SJSA1 (cell line): ENCODE measurements at places on chromosomes 3 and 15. TPM values are rescaled to one million over a fixed set of nuclear protein-coding genes. Genes with fewer than 3 reads are reported as not detected.
A peak's percentile ranks its signal among the peaks of the same experiment; 100 is the strongest.

GRCh38 chr3:106140431-106140830 lies 271.6 kb upstream of the CBLB start:
- no peaks in the 10 kb centered on the region for H3K4me1 ChIP-seq
- H3K27ac ChIP-seq = no peak overlapping the region
- no peak for DNase-seq
- H3K27me3 ChIP-seq = no peaks in the 10 kb centered on the region

GRCh38 chr15:82298520-82298919 lies 35.9 kb downstream of the SAXO2 start:
- no peaks in the 10 kb centered on the region for H3K4me1 ChIP-seq
- no peaks in the 10 kb centered on the region for H3K27me3 ChIP-seq
- DNase-seq = no peak
- no peaks in the 10 kb centered on the region for H3K36me3 ChIP-seq
- no peak overlapping the region for H3K4me3 ChIP-seq
- H3K27ac ChIP-seq = no peak overlapping the region

Gene PPP1R14D
- total RNA-seq = not detected in 2 replicates

Gene WNT7A
- not detected in 2 replicates for total RNA-seq

DNA sequence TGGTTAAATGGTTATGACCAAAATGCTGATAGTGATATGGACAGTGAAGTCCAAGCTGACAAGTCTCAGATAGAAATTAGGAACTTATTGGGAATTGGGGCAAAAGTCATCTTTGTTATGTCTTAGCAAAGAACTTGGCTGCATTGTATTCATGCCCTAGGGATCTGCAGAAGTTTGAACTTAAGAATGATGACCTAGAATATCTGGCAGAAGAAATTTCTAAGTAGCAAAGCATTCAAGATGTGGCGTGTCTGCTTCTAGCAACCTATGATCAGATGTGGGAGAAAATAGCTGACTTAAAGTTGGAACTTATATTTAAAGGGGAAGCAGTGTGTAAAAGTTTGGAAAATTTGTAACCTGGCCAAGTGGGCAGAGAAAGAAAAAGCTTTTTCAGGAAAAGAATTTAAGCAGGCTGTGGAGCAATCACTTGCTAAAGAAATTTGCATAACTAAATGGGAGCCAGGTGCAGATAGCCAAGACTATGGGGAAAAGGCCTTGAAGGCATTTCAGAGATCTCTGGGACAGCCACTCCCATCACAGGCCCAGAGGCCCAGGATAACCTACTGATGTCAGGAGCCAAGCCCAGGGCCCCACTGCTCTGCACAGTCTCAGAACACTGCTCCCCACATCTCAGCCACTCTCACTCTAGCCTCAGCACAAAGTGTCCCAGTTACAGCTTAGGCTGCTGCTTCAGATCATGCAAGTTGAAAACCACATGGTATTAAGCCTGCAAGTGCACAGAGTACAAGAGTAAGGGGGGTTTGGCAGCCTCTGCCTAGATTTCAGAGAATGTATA lies 147.8 kb upstream of the TGFBR2 start:
- no peak overlapping the region for H3K4me3 ChIP-seq
- no peak overlapping the region for H3K27ac ChIP-seq
- no peaks in the 10 kb centered on the region for H3K4me1 ChIP-seq
- no peak for DNase-seq
- no peaks in the 10 kb centered on the region for H3K36me3 ChIP-seq

GRCh38 chr3:177468816-177469215 lies 271.5 kb upstream of the TBL1XR1 start:
- H3K27me3 ChIP-seq = no peaks in the 10 kb centered on the region
- no peak for DNase-seq
- H3K27ac ChIP-seq = no peak overlapping the region
- peaks cover 11% of the 10 kb centered on the region for H3K4me1 ChIP-seq
- H3K4me3 ChIP-seq = no peak overlapping the region

Gene PPM1L
- total RNA-seq = 0.03 and 0.24 TPM in 2 replicates

GRCh38 chr3:125644036-125645005 lies 49.0 kb upstream of the OSBPL11 start:
- DNase-seq = no peak
- no peaks in the 10 kb centered on the region for H3K36me3 ChIP-seq
- no peaks in the 10 kb centered on the region for H3K4me1 ChIP-seq
- H3K27ac ChIP-seq = no peak overlapping the region
- no peak overlapping the region for H3K4me3 ChIP-seq
- H3K27me3 ChIP-seq = no peaks in the 10 kb centered on the region

DNA sequence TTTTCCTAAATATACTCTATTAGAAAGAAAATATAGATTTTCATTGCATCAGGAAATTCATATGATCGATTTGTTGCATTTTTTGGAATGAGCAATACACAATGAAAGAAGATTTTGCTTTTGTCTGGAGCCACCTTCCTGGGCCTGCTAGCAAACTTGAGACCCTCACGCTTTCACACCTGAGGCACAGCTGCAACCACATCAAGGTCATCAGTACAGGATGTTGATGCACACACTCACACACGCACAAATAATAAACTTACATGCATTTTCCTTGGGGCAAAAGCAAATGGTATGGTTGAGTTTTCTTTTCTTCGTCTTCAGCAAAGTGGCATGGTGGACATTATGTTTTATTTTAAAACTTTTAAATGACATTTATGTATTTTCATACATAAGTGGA lies 64.8 kb upstream of the SATB1 start:
- no peaks in the 10 kb centered on the region for H3K27me3 ChIP-seq
- no peaks in the 10 kb centered on the region for H3K36me3 ChIP-seq
- DNase-seq = no peak
- H3K4me1 ChIP-seq = no peaks in the 10 kb centered on the region
- no peak overlapping the region for H3K4me3 ChIP-seq

Gene EXOG
- total RNA-seq = 9.0 and 11.7 TPM in 2 replicates

GRCh38 chr15:29239395-29239794 lies 30.2 kb downstream of the NSMCE3 start:
- no peak overlapping the region for H3K27ac ChIP-seq
- H3K36me3 ChIP-seq = no peaks in the 10 kb centered on the region
- H3K27me3 ChIP-seq = peaks cover 10% of the 10 kb centered on the region; the same call in 1 of the 2 replicates
- H3K4me3 ChIP-seq = no peak overlapping the region
- H3K4me1 ChIP-seq = no peaks in the 10 kb centered on the region

Gene FOXB1
- total RNA-seq = not detected in 2 replicates

- DNase-seq = no peak
- H3K4me3 ChIP-seq = no peak overlapping the region
- no peak overlapping the region for H3K27ac ChIP-seq
Measured at GRCh38 chr15:57565311-57565710, 26.4 kb upstream of the MYZAP start.

Gene SLC28A2
- not detected in 2 replicates for total RNA-seq

GRCh38 chr3:13277860-13278531 lies 142.1 kb downstream of the NUP210 start:
- no peak overlapping the region for H3K4me3 ChIP-seq
- no peak for DNase-seq
- no peaks in the 10 kb centered on the region for H3K4me1 ChIP-seq
- H3K27me3 ChIP-seq = peaks cover 8% of the 10 kb centered on the region; the same call in 1 of the 2 replicates
- H3K27ac ChIP-seq = no peak overlapping the region

DNA sequence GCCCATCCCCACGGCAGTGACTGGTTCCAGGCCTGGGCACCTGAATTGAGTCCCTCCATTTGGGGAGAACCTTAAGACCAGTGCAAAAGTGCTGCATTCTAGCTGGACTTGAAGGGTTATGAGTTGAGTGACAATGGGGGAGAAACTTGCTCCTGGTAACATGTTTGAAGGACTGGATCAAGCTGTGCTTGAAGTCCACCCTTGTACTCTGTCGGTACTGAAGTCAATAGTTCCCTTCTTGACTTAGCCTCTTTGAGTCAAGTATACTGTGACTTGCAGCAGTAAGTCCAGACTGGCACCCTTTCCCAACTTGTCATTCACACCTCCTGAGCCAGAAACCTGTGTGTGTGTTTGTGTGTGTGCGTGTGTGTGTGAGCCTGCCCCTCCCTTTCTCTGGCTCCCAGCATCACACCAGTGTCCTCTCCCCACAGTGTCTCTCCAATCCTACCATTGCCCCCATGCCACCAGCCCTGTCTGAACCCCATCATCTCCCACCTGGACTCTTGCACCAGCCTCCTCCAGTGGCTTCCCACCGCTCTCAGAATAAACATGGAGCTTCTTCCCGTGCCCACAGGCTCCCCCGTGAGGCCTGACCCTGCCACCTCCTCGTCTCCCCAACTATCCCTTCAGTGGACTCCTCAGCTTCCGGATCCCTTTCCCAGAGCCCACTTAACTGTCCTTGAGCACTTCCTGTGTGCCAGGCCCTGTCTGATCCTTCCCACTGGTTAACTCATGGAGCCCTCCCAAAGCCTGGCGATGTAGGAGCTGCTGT lies 10.2 kb upstream of the FBLN2 start:
- H3K4me3 ChIP-seq = no peak overlapping the region
- DNase-seq = peak; percentile 31
- peak overlapping the region; percentile 98 for H3K27ac ChIP-seq
- no peaks in the 10 kb centered on the region for H3K27me3 ChIP-seq
- no peaks in the 10 kb centered on the region for H3K36me3 ChIP-seq
- H3K4me1 ChIP-seq = peaks cover 59% of the 10 kb centered on the region

- H3K4me1 ChIP-seq = peaks cover 13% of the 10 kb centered on the region
- no peaks in the 10 kb centered on the region for H3K27me3 ChIP-seq
- H3K4me3 ChIP-seq = no peak overlapping the region
- no peaks in the 10 kb centered on the region for H3K36me3 ChIP-seq
- DNase-seq = no peak
Measured at GRCh38 chr3:177824190-177824786, 627.0 kb upstream of the TBL1XR1 start.

- peaks cover 12% of the 10 kb centered on the region for H3K36me3 ChIP-seq
- H3K4me1 ChIP-seq = peaks cover 39% of the 10 kb centered on the region
- no peaks in the 10 kb centered on the region for H3K27me3 ChIP-seq
- H3K27ac ChIP-seq = no peak overlapping the region
- H3K4me3 ChIP-seq = no peak overlapping the region
Measured at GRCh38 chr3:52086976-52087663, 30.7 kb upstream of the DUSP7 start.

- no peak overlapping the region for H3K4me3 ChIP-seq
- H3K27ac ChIP-seq = no peak overlapping the region
- H3K27me3 ChIP-seq = no peaks in the 10 kb centered on the region
Measured at GRCh38 chr15:92149029-92149428, 244.7 kb upstream of the ST8SIA2 start.

DNA sequence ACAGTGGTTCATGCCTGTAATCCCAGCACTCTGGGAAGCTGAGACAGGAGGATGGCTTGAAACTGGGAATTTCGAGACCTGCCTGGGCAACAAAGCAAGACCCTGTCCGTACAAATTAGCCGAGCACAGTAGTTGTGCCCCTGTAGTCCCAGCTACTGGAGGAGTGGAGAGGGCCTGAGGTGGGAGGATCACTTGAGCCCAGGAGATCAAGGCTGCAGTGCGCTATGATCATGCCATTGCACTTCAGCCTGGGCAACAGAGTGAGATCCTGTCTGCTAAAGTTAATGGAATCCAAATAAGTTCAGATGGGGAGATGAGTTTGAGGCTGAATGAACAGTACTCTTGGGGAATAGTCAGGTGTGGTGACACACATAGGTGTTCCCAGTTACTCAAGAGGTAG lies 14.4 kb downstream of the TRIM71 start:
- H3K36me3 ChIP-seq = no peaks in the 10 kb centered on the region
- H3K27ac ChIP-seq = no peak overlapping the region
- no peak overlapping the region for H3K4me3 ChIP-seq
- DNase-seq = no peak
- H3K27me3 ChIP-seq = peaks cover 20% of the 10 kb centered on the region

Gene DUOXA2
- total RNA-seq = not detected in 2 replicates

Gene ARGFX
- not detected in 2 replicates for total RNA-seq

DNA sequence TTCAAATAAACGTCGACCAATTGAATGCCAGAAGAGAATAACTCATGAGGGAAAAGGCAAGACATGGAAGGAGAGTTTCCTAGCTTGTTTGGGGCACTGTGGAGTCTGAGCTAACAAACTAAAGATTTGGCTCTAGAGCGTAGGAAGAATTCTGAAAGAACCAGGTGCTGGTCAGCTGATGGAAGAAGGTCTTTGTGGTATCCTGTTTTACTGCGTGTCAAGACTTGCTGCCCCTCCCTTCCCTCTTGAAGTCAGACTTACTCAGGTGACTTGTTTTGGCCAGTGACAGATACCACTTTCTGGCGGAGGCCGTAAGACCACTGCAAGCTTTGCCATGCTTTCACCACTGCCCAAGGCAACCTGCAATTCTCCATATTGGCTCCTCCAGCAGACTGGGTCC lies 673 bp upstream of the HCLS1 start:
- H3K27ac ChIP-seq = no peak overlapping the region
- peaks cover 21% of the 10 kb centered on the region for H3K36me3 ChIP-seq
- H3K4me3 ChIP-seq = no peak overlapping the region
- no peak for DNase-seq

DNA sequence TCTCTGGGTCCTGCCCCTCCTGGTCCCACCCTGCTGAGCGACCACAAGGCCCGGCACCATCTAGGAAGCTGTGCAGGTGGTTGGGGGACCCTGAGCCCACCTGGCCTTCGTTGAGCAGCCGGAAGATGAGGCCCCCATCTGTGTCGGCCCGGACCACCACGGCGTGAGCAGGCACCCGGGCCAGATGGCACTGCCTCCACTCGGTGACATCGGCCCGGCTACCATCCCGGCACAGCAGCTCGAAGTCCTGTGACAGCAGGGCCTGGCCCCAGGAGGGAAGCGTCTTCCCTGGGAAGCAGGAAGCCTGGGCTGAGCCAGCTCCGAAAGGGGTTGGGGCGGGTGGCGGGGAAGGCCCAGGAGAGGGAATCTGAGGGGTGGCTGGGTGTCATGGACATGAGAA lies 12.6 kb downstream of the MELTF start:
- H3K36me3 ChIP-seq = no peaks in the 10 kb centered on the region
- H3K27me3 ChIP-seq = no peaks in the 10 kb centered on the region
- DNase-seq = no peak
- no peaks in the 10 kb centered on the region for H3K4me1 ChIP-seq
- H3K4me3 ChIP-seq = no peak overlapping the region
- H3K27ac ChIP-seq = no peak overlapping the region

DNA sequence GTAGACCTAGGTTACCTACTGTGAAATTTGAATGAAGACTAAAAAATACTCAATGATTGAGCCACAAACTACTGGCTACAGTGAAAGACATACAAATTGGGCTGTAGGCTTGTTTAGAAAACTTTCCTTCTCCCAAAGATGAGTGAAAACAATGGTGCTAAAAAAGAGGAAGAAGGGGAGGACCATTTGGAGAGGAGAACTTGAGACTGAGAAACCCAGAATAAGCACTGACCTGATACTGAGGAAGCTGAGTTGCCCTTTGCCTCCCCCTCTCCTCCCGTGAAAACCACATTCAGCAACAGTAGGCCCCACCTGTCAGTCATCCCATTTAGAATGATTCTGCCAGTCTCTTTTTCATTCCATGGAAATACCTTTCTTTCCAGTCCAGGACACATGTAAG lies 484.0 kb upstream of the TGFBR2 start:
- no peaks in the 10 kb centered on the region for H3K27me3 ChIP-seq
- H3K4me1 ChIP-seq = no peaks in the 10 kb centered on the region
- no peak overlapping the region for H3K4me3 ChIP-seq
- no peaks in the 10 kb centered on the region for H3K36me3 ChIP-seq
- H3K27ac ChIP-seq = no peak overlapping the region

GRCh38 chr3:112373476-112373875 lies 40.5 kb downstream of the CD200 start:
- no peak for DNase-seq
- H3K4me3 ChIP-seq = no peak overlapping the region
- no peak overlapping the region for H3K27ac ChIP-seq
- H3K4me1 ChIP-seq = no peaks in the 10 kb centered on the region
- no peaks in the 10 kb centered on the region for H3K27me3 ChIP-seq
- no peaks in the 10 kb centered on the region for H3K36me3 ChIP-seq

GRCh38 chr3:165538166-165538565 lies 299.1 kb downstream of the BCHE start:
- H3K27me3 ChIP-seq = no peaks in the 10 kb centered on the region
- H3K4me1 ChIP-seq = no peaks in the 10 kb centered on the region
- no peak overlapping the region for H3K27ac ChIP-seq
- H3K4me3 ChIP-seq = no peak overlapping the region
- DNase-seq = no peak
